Fibroblast of skin of abdomen (primary cell): ENCODE measurements at places on chromosomes 3 and 15.
A peak's percentile ranks its signal among the peaks of the same experiment; 100 is the strongest.

DNA sequence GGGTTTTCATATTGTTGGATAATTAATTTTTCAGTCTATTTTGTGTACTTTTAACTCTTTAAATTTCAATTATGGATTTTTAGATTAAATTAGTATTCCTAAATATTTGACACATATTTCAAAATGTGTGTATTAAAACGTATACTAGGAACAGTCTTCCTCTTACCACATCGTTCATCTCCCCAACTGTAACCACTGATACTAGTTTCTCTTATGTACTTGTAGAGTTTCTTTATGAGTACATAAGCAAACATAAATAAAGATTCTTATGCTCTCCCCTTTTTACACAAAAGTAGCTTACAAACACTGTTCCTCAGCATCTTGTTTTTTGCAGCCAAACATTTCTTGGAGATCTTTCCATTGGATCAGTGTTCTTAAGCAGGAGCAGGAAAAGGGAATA, 45.9 kb downstream of the CMSS1 start:
- DNase-seq = no peak

DNA sequence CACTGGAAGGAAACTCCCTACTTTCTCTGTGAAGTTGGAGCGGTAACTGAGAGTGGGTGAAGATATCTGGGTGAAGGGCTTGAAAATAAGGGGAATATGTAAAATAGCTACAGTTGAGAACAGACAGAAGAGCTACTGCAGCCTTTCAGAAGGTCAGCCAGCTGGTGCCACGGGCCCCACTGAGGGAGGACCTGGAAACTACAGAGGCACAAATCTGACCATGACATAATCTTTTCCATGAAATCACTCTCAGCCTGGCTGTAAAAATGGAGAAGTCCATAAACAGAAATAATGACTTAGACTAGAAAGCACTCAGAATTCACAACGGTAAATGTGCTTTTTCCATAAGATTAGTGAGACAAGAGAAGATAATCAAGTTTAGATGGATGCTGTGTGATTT, 46.4 kb downstream of the ST3GAL6 start:
- DNase-seq = no peak

GRCh38 chr3:58492494-58492905, 604 bp downstream of the KCTD6 start:
- DNase-seq = no peak

- DNase-seq = no peak
These were observed 2.8 kb downstream of the CHD2 start for GRCh38 chr15:92902737-92903593.

GRCh38 chr3:16839271-16840100, 45.3 kb upstream of the PLCL2 start:
- no peak for DNase-seq

- DNase-seq = peak; percentile 74
These were observed 128.3 kb downstream of the ALCAM start for GRCh38 chr3:105495021-105495420.

- peak; percentile 67 for DNase-seq
These were observed 1099.3 kb downstream of the ROBO2 start for GRCh38 chr3:78139166-78139565.

DNA sequence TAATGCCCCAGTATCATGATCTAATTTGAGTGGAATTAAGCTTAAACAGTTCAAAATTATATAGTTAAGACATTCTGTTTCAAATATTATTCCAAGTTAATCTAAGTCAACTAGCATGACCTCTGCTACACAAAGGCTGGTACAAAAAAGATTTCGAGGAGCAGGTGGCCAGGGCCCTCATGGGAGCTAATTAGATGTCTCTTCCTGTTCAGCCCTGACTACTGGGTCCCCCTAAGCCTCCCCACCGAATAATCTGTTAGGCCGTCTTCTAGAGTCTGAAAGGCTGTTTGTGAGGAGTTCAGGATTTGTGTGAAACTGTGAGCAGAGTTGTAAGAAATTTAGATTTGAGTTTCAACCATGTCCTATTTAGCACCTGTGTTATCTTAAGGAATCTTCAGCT, 75.4 kb downstream of the PPM1L start:
- DNase-seq = no peak

- no peak for DNase-seq
These were observed 25.0 kb downstream of the GLB1 start for GRCh38 chr3:33071946-33072345.

GRCh38 chr15:66752078-66752477, 50.0 kb downstream of the SMAD6 start:
- DNase-seq = no peak

DNA sequence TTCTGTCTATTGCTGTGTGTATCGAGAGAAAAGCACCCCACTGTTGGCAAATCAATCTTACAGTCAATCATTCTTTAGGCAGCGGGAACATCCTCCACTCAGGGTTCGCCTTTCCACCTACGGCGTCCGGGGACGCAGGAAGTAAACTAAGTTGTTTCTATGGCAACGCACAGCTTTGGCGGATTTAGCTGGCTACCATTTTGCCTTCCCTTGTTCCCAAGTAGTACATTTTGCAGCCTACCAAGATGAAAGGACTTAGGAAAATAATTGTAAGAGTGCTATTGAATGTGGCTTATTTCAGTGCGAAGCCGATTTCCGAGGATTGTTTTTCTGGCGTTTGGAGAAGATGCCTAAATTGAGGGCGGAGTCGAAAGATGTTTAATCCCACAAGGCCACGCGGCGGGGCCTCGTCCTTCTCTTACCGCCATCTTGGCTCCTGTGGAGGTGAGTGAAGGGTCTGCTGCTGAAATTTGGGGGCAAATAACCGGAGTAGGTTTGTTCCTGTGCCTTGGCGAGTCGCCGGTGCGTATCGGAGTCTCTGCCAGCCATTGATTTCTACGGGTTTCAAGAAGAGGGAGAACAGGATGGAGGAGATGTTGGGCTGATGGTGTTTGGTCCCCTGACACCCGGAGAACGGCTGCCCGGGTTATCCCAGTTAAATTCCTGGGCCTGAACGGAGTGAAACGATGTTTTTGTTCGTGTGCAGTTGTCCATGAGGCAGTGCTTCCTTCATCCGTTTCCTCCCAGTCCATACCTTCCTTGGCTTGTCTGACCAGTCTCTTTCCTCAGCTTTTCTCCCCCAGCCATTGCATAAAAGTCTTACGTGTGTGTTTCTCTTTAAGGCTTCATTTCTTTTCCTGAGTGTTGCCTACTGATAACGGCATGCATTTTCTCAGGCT, at the start of gene RPL35A:
Gene RPL35A (plus strand): TSS at position 413 of the 899 bp plus-strand sequence. CDS start 778 bp downstream, outside the sequence.
- DNase-seq = peak; percentile 94

- DNase-seq = peak; percentile 52
These were observed 17.5 kb downstream of the SHC4 start for GRCh38 chr15:48946074-48946839.

DNA sequence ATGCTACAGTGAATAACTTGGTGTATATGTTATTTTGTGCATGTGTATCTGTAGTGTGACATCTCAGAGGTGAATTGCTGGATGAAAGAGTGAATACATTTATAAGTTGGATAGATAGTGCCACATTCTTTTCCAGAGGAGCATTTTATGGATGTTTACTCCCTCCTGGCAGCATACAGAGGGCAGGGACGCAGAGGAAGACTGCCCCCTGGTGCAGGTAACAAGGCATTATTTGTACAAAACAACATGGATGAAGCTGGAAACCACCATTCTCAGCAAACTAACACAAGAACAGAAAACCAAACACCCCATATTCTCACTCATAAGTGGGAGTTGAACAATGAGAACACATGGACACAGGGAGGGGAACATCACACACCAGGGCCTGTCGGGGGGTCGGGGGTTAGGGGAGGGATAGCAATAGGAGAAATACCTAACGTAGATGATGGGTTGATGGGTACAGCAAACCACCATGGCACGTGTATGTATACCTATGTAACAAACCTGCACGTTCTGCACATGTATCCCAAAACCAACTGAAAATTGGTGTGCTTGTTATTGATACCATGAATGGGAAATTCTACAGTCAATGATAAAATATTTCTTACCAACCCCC, 57.9 kb upstream of the CTXND1 start:
- no peak for DNase-seq

- DNase-seq = peak; percentile 54
These were observed 423.6 kb upstream of the MDFIC2 start for GRCh38 chr3:70736009-70736408.

DNA sequence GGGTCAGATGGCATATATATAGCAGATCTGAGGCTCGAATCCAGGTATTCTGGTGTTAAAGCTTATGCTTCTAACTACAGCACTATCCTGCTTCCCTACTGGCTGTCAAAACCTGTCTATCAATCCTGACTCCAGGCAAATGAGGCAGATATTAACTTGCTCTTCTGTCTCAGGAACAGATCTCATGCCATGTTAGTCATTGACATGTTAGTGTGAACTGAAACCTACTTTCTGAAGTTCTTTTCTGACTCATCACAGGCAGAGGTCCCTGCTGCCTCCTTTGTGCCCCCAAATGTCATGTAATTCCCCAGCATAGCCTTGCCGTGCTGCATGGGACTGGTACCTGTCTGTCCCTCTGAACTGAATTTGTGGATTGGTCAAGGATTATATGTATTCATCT, 125.0 kb upstream of the SMAD3 start:
- DNase-seq = peak; percentile 17

DNA sequence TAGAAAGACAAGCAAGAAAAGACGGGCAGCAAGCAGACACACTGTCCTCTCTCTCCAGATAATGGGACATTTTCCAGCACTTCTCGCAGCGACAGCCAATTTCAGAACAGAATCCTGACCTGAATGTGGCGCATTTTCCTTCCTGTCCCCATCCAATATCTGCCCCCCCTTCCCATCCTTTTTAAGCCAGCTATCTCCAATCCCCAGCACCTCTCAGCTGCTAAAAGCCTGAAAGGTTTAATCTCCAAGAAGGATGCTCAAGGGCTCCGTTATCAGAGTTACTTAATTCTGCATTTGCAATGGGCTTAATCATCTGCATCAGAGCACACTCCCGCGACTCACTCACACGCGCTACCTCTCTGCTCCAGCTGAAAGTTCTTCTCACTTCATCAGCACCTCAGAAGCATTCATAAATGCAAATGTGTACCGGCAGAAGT, 50.5 kb downstream of the SRGAP3 start:
- DNase-seq = peak; percentile 3

GRCh38 chr3:34683851-34684250, 885.4 kb downstream of the PDCD6IP start:
- peak; percentile 56 for DNase-seq

GRCh38 chr15:79966634-79967297, 4.2 kb downstream of the BCL2A1 start:
- DNase-seq = no peak

DNA sequence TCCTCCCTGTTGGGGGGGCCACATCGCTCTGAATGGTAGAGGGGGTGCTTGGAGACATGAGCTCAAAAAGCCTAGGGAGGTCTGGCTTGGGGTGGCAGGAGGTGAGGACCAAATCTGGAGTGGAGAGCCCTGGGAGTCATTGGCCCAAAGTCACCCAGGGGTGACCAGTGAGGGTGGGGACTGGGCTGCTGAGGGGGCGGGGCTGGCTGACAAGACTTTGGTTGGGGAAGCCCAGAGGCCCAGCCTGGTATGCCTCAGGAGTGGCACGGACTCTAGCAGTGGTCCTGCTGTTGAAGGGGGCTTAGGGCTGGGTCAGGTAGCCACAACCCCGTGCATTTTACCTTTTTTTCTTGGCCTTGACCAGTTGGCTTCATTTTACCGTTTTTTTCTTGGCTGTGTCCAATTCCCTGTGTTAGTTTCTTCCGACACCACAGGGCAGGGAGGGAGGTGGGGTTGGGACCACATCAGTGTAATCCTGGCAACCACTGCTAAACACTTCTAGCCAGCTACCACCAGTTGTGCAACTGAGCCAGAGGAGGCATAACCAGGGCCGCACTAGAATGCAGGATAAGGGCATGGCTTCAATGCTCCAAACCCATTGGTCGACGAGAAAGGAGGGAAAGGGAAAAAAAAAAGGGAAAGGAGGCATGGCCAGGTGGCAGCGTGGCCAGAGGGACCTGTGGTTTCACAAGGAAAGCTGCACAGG, 105.3 kb upstream of the C2CD4B start:
- no peak for DNase-seq

DNA sequence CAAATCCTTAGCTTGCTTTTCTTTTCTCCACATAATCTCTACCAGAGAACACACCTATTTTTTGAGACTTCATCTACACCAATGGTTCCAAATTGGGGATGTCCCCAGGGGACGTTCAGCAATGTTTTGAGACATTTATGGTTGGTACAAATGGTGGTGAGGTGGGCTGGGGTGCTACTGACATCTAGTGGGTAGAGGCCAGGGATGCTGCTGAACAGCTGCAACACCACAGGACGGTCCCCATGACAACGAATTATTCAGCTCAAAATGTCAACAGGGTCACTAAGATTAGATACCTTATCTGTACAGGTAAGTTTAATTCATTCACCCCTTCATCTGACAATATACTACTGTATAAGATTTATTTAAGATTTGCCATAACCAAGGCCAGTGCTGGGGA, 14.4 kb downstream of the GK5 start:
- DNase-seq = no peak

GRCh38 chr15:72916897-72917296, 133.3 kb upstream of the ADPGK start:
- DNase-seq = peak; percentile 3

DNA sequence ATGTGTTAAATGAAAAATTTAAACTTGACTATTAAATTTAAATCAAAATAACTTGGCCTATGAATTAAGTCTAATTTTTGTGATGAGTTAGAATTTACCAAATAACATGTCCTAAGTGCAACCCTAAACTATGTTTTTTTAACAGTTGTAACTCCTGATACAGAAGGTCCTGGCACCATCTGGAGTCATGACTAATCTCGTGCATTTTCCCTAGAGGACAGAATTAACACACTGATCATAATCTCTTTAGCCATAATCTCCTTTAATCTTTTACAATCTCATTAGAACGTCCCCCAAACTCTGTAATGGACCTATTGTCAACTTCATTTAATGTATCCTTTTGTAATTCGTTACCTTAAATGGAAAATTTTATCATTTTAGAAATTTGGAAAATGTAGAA, 100.6 kb downstream of the SUCNR1 start:
- DNase-seq = peak; percentile 35

- no peak for DNase-seq
These were observed 7.7 kb upstream of the DIPK2A start for GRCh38 chr3:143963946-143964345.

DNA sequence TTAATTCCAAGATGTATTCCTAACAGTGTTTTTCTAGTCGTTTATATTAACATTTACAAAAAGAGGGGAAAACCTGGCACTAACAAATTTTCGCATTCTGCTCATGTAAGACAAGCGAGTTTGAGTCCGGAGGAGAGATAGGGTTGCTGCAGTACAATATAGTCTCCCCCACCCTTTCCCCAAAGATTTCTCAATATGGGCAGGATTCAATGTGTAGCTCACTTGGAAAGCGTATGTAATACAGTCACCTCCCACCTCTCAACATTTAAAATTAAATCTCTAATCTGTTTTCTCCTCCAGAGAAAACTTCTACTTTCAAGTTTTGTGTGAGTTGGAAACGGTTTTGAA, 57.9 kb downstream of the CMSS1 start:
- DNase-seq = peak; percentile 71

DNA sequence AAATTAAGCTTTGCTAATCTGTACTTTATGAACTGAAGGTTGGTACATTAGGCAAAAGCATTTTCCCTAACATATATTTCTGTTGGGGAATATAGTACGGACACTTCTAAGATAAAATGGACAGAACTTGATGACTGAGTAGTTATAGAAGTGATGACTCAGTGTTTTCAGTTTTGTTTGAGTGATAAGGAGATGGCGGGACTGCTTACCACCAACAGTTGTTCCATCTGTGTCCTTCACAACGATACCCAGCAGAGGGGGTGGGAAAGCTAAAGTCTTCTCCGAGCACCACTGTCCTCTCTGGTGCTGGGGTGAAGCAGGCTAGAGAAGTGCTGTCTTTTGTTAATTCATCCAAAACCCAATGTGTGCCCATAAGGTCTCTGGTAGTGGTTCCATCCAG, 195.8 kb downstream of the CD47 start:
- DNase-seq = no peak

GRCh38 chr3:38603731-38604131, 45.8 kb downstream of the SCN5A start:
- no peak for DNase-seq
